Ovary (tissue), 10 donors: ENCODE measurements at places on chromosomes 16 and 17. TPM values are rescaled to one million over a fixed set of nuclear protein-coding genes. Genes with fewer than 3 reads are reported as not detected.

The HEATR9 gene
- total RNA-seq: not detected

The KCNJ2 gene
- 3.8 TPM for total RNA-seq

DNA sequence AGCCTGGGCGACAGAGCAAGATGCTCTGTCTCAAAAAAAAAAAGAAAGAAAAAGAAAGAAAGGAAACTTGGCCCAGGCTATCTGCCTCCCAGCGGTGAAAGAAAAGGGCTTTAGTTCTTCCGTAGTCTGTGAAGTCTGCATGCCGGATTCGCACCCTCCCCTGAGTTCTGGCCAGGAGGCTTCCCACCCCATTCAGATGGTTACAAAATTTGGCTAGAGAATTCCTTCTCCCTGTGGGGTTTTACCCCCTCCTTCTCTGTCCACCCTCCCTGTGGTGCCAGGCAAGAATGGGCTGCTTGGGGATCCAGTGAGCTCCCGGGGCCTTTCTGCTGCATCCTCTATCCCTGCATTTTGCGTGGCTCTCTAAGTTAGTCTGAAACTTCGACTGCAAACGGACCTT, 37.8 kb downstream of the PAFAH1B1 start:
- no peak for DNase-seq

DNA sequence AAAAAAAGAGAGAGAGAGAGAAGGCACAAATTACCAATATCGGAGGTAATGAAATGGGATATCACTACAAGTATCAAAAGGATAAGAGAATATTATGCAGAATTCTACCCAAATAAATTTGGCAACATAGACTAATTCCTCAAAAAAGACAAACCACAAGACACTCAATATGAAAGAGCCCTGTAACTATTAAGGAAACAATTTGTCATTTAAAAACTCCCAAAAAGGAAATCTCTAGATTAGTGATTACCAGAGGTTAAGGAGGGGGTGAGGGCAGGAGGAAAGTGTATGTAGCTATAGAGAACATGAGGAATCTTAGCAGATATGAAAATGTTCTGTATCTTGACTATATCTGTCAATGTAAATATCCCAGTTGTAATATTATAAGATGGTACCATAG, 54.0 kb downstream of the CFDP1 start:
- no peak for DNase-seq

- DNase-seq: no peak
Observed at GRCh38 chr16:23121024-23121423, 28.2 kb downstream of the USP31 start.

- no peak for DNase-seq
Observed at GRCh38 chr17:63937319-63937718, 5.2 kb upstream of the CD79B start.

GRCh38 chr17:39742856-39743436, 5.2 kb downstream of the GRB7 start:
- DNase-seq: no peak

GRCh38 chr17:11719856-11720255, 121.6 kb downstream of the DNAH9 start:
- DNase-seq: no peak

DNA sequence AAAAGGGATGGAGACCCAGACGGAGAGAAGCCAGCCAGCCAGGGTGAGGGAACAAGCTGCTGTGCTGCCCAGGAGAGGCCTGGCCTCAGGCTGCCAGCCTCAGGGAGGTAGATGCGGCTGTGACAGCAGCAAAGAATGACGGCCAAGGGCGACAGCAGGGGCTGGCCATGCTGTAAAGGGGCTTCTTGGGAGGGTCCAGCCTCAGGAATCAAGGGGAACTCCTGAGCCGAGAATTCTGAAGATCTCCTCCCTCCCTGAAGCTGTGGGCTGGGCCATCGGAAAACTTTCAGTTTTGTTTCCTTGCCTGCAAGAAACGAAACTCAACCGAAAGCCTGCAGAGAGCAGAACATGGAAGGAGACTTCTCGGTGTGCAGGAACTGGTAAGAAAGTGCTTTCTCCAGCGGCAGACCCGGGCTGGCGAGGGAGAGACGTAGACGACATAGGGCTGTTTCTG, at the start of gene XAF1:
XAF1 (plus strand) TSS at position 316 of the 454 bp plus-strand sequence; CDS start at position 349, 33 bp downstream.
- DNase-seq: peak; percentile 32
